Hindlimb muscle (tissue), 1 donor: ENCODE measurements at places on chromosomes 2 and 18. TPM values are rescaled to one million over a fixed set of nuclear protein-coding genes. Genes with fewer than 3 reads are reported as not detected.

The CNGA3 gene
- polyA plus RNA-seq: 0.57 TPM

The TUBB8B gene
- not detected for polyA plus RNA-seq

The PHLPP1 gene
- 11.6 TPM for polyA plus RNA-seq

The TUBA4B gene
- polyA plus RNA-seq: 0.31 TPM

The LAMA3 gene
- 3.1 TPM for polyA plus RNA-seq

The LIMS4 gene
- 3.4 TPM for polyA plus RNA-seq

The LCT gene
- not detected for polyA plus RNA-seq

The COL3A1 gene
- polyA plus RNA-seq: 5,984 TPM

The SP9 gene
- 0.23 TPM for polyA plus RNA-seq

The REV1 gene
- polyA plus RNA-seq: 32.0 TPM

The OSBPL6 gene
- 4.6 TPM for polyA plus RNA-seq

The FER1L5 gene
- 3.9 TPM for polyA plus RNA-seq

The POLR1B gene
- 12.8 TPM for polyA plus RNA-seq

The RPRM gene
- polyA plus RNA-seq: 17.0 TPM

The TMEM17 gene
- polyA plus RNA-seq: 1.5 TPM

The CPO gene
- polyA plus RNA-seq: 0.37 TPM

The IHH gene
- polyA plus RNA-seq: not detected

The REG1A gene
- polyA plus RNA-seq: not detected

The NT5DC4 gene
- not detected for polyA plus RNA-seq

The APCDD1 gene
- 11.1 TPM for polyA plus RNA-seq

The TDRD15 gene
- polyA plus RNA-seq: not detected

The COLEC12 gene
- 45.0 TPM for polyA plus RNA-seq

The CRYGD gene
- not detected for polyA plus RNA-seq

The RFX8 gene
- 1.9 TPM for polyA plus RNA-seq

The SPP2 gene
- polyA plus RNA-seq: not detected

The GALNT13 gene
- 0.32 TPM for polyA plus RNA-seq
